ENCODE measurements at places on chromosomes 2 and 18.

DNA sequence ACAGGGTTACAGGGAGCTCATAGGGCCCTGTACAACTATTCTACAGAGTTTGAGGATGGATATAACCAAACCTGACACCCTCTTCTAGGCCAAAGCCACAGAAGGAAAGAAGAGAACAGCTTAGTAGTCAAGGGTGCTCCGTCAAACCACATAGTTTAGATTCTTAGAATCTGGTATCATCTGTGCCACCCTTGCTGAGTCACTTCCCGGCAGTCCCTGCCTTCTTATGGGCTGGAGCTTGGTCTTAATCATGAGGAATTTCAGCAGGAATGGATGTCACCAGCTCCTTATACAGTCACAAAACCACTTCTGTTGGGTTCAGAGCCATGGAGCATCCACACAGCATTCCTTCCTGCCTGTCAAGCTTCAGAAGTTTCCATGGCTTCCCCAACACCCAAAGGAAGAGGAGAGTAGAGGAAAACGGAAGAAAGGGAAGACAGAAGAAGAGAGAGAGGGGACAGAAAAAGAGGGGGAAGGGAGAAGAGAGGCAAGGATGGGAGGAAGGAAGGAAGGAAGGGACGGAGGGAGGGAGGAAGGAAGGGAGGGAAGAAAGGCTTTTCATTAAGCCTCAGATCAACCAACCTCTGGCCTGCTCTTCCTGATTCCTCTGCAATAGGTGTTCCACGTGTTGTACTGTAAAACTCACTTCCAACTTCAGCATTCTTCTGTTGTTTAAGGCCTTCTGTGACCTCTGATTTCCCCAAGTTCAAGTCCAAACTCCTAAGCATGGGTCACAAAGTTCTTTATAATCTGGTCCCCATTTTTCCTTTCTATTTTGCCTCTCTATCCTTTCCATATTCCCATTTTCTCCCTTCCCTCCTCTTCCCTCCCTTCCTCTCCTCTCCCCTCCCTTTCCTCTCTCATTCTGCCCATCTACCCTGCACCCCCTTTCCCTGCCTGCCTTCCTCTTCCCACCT is 246.1 kb upstream of the TNP1 start:
- DNase-seq = no peak

DNA sequence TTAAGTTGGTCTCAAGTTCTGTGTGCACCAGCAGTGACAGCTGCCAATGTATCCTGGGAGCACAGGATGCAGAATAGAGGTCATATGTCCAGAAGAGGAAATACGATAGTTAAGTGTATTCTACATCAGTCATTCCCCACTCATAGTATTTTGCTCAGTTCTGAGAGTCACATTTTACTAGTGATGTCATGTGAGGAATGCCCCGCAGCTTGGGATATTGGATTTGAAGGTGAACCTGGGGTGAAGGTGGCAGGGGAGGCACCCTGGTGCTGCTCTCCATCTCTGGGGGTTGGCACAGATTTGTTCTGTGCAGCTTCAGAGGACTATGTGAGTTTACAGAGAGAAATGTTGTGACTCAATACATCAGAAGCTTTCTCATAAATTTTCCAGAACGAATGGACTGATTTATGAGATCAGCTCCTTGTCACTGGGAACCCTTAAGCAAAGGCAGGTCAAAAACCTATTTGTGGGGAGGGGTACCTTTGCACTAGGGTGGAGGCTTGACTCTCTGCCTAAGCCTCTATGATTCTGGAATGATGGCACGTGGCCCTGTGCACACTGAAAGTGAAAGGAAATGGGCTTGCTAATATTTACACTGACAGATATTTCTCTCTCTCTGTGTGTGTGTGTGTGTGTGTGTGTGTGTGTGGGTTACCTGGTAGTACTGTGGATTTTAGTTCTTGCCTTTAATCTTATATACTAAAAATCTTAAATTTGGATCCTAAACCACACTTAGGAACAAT is 95.9 kb downstream of the NEB start:
- DNase-seq = no peak

DNA sequence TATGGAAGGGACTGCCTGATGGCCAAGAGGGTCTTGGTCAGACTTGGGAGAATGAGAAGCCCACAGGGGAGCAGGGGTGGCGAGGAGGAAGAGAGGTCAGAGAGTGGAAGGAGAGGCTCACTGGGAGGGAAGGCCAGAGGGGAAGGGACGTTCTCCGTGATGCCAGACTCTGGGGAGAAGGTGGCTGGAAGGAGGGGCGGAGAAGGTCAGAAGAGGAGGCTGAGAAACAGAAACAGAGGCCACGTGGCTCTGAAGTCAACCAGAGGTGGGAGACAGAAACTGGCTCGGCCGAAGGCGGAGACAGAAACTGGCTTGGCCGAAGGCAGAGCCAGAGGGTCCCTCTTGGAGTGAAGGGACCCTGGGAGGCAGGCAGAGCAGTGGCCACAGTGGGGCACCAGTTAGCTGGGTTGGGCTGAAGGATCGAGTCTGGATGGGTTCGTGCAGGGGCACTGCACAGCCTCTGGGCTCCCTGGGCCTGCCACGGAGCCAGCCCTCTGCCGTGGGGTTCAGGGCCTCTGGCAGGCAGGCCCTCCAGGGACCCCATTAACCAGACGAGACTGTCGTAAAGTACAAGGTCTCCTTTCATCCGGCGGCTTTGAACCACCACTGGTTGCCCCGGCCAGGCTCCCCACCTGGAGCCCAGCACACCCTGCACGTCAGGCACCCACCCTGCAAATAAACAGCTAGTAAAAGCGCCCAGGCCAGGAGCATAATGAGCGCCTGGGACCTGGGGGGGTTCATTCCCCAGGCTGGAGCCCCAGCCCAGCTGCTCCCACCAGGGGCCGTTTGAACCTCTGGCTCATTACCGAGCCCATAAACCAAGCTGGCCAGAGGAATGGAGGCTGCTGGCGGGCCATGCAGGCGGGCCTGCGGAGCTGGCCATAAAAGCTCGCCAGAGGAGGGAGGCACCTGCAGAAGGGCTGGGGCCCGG is 218.8 kb downstream of the DYSF start:
- no peak for DNase-seq

- no peak for DNase-seq
Measured at GRCh38 chr2:69988086-69988635, 26.7 kb upstream of the ASPRV1 start.

- DNase-seq = no peak
Measured at GRCh38 chr2:132953771-132954170, 283.8 kb upstream of the LYPD1 start.

GRCh38 chr2:52844701-52845423 is 922.7 kb upstream of the CHAC2 start:
- no peak for DNase-seq

- no peak for DNase-seq
Measured at GRCh38 chr2:172997031-172997430, 78.6 kb upstream of the MAP3K20 start.

DNA sequence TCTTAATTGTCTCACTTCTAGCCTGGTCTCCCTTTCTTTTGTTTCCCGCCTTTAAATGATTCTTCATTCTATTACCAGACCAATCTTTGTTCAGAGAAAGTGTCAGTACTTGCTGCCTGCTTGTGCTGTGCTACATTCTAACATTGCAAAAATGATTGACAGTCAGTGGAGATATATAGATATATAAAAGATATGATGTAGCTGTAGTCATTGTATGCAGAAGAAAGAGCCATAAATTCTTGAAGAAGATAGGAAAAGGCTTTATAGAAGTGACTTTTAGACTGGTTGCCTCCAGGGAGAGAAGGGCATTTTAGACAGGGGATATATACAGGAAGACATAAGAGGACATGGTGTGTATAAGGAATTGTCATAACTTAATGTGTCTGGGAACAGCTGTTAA is 13.6 kb downstream of the AGPS start:
- no peak for DNase-seq

DNA sequence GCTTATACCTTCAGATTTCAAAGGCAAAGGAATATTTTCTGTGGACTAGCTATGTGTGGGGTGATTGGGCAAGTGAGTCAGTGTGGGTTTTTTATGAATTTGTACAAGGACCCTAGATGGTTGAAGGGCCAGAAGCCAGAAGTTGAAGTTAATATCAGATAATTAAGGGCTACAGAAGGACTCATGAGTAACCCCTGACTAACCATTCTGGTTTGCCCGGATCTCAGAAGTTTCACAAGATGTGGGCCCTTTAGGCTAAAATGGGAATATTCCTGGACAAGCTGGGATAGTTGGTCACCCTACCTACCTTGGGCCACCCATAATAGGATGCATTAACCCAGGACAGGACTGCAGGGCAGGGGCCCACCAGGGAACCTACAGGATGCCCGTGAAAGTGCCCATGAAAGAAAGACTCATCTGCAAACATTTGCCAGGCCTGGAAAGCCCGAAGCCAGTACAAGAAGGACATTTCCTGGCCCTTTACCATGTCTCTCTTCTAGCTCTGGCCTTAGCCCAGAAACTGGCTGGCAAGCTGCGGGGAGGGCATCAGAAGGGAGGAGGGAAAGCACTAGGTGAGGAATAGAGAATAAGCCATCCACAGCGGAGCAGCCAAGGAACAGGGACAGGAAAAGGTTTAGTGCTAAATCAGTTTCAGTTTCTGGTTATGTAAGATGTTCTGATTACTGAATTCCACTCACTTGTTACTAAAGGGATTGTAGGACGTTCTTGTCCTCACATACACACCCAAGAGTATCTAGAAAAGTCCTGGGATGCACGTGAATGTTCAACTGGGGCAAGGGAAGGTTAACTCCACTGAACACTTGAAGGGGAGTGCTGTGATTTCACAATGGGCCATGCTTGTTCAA is 33.6 kb downstream of the GCG start:
- DNase-seq = no peak

GRCh38 chr2:121810959-121811853 is 55.8 kb downstream of the TSN start:
- DNase-seq = no peak

DNA sequence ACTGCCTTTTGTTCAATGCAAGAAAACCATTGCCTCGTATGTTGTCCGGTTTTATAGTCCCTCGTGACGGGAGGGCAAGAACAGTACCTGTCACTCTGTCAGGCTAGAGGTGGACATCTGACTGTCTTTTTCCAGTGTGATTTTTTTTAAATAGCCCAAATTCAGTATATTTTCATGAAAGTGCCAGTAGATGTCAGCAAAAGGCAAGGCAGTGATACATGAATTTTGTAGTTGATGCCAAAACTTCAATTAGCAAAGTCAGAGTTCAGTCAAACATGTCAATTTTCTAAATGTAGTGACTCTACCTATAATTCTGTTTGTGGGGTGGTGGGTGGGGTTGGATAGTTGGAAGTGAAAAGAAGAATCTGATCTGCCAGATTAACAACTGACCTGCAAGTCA is 296.0 kb upstream of the MC4R start:
- DNase-seq = no peak

DNA sequence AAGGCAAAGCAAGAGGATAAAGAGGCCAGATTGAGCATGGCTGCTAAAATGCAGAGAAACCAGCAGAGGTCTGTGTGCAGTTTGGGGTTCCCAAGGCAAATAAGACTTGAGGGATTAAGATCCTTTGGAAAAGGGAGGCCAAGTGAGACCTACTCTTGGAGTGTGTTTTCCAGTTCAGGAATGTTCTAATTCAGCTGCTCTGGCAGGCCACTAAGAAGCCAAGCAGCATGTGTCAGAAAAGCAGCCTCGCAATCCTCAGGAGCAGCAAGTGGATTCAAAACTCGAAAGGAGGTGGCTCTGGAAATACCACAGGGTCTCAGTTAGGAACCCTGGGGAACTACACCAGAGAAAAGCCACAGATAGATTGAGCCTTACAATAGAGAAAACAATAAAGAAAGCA is 569.2 kb downstream of the METTL4 start:
- no peak for DNase-seq

DNA sequence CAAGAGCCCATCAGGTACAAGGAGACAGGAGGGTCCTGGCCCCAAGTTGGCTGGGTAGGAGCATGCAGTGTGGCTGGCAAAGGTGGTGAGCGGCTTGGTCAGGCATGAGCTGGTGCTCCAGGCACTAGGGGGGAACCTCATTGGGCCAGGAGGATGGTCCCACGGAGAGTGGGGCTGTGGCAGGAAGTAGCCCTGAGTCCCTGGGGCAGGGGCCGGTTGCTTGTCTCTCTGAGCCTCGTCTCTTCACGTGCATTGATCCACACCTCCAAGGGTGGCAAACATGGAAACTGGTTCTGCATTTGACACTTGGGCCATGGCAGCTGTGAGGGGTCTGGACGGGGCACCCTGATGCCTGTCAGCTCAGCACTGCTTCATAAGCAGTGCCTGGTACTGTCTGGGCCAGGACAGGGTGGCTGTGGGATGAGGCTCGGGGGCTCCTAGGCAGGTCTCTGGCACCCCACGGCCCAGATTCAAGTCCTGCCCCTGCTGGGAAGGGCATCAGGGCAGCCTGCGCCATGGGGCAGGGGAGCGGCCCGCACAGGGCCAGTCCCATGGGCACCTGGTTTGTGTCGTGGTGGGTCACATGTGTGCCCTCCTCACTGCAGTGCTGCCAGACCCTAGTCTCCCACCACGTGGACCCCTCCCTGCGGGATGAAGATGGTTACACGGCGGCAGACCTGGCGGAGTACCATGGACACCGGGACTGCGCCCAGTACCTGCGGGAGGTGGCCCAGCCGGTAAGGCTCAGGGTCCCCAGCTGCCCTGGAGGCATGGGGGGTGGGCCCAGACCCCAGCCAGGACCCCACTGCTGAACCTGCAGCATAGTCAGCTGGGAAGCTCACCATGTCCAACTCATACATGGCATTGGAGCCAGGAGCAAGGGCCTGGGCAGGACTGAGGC is 16.4 kb downstream of the ESPNL start:
- no peak for DNase-seq

DNA sequence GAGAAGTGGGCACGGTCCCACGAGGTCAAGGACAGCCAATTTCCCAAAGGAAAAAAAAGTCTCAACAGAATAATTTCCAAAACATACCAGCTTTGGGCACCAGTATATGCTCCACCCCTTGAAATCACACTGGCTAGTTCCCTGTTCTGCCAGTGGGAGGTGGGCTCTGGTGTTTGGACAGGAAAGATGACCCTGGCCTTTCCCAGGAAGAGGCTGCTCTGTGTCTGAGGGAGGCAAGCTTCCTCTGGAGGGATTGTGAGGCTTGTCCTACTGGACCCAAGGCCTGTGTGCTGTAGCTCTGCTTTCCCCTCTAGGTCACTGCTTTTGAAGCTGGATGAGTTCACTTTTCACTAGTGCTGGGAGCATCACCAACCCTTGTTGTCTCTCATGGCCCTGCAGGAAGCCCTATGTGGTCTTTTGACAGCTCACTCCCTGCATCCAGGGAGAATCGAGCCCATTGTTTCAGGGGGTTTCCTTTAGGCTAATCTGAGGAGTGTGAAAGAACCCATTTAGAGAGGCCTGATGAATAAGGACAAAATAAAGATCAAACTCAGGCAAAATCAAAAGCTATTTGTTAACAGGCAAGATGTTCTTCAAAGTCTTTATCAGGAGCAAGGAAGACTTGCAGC is 36.3 kb downstream of the CXCR4 start:
- no peak for DNase-seq

DNA sequence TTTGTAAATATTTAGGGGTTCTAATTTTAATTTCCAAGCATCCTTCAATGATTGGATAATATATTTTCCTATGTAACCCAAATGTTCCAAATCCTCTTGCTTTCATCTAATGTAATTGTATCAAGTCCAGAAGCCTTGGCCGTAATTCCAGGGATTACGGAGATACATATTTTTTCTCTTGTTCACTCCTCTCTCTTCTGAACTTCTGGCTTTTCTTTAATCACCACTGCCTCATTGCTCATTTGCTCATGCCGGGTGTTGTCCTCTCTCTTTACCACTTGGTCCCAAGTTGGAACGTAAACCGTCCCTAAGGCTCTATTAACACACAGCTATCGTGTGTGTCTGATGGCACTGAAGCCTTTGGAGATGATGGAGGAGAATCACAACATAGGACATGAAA is 188.7 kb upstream of the COL3A1 start:
- DNase-seq = no peak

GRCh38 chr18:79754022-79754761 is 43.5 kb upstream of the KCNG2 start:
- no peak for DNase-seq
